Fibroblast of skin of left biceps (primary cell): ENCODE measurements at places on chromosomes 5 and 9.
A peak's percentile ranks its signal among the peaks of the same experiment; 100 is the strongest.

- no peak for DNase-seq
These were observed 191.2 kb downstream of the CDH9 start for GRCh38 chr5:26847041-26847736.

DNA sequence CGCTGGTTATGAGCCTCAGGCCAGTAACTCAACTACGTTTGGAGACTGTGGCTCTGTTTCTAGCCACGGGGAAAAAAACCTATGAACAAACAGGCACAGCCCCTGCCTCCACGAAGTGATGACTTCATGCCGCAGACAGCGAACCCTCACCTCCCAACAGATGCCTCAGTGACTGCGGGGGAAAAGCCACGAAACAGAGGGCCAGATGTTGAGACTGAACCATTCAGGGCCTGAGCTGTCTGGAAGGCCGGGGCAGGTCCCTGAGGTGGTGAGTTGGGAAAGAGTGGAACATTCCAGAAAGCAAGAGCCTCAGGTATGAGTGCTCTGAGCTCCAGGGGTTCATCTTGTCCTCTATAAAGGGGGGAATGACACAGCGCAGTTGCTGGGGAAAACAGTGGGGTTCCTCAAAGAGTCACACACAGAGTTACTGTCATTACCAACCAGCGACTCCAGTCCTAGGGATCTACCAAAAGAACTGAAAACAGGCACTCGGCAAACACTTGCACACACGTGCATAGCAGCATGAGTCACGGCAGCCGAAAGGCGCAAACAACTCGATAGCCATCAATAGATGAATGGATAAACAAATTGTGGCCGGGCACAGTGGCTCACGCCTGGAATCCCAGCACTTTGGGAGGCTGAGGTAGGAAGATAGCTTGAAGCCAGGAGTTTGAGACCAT is 15.3 kb downstream of the PLPP7 start:
- peak; percentile 24 for DNase-seq

GRCh38 chr5:58040044-58040443 is 419.8 kb downstream of the PLK2 start:
- DNase-seq, result no peak

DNA sequence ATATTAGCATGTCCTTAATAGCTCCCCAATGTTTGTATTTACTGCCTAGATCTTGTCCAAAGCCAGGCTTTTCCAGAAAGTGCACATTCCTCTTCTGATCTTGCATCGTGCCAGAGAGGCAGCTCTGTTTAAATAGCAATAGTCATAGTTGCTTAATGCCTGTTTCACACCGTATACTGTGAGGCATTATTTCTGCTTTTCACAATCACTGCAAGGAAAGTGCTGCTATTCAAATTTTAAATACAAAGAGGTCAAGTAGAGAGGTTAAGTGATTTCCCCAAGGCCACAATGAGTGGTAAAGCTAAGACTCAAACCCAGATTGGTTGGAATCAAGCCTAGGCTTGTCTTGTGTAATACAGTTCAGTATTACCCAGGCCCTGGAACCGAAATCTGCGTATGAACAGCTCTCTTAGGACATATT is 153.6 kb downstream of the SNX18 start:
- DNase-seq, result no peak

DNA sequence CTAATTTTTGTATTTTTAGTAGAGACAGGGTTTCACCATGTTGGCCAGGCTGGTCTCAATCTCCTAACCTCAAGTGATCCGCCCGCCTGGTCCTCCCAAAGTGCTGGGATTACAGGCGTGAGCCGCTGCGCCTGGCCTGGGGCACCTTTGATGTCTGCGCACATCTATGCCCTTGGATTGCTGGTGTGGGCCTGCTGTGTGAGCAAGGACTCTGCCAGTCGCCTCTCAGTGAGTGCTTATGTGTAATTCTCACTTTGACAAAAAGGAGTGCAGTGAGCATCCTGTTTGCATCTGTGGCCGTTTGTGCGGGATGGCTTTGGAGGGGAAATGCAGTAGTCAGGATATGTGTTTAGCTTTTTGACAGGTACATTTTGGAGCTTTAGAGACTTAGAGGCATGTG is 9.4 kb downstream of the WDR5 start:
- no peak for DNase-seq

DNA sequence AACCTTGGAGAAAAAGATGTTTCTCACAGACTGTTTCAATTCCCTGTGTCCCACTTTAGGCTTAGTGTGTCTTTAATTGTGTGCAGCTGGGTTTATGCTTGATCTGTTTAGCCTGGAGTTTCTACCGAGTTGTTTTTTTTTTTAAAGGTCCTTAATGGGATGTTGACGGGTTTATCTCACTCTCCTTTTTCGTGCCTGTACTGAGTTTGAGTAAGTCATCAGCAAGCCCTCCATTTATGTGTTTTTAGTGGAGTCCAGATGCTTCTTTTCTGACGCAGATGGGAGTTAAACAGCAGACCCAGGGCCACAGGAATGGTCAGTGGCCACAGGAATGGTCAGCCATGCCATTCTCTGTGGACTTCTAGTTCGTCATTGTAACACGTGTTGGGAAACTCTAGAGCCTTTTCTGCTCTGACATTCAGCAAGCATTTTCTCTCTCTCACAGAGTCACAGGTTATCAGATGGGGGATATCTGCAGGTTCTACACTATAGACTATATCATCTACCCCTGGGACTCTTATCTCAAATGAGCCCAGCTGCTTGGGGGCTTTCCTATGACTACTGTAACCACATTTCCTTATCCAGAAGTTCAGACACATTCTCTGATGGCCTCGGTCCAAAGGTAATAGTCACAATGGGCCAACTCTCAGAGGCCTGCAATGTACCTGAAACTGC is 190.5 kb downstream of the TTLL11 start:
- peak; percentile 91 for DNase-seq

- no peak for DNase-seq
These were observed 21.7 kb downstream of the TRAF1 start for GRCh38 chr9:120904978-120905301.

DNA sequence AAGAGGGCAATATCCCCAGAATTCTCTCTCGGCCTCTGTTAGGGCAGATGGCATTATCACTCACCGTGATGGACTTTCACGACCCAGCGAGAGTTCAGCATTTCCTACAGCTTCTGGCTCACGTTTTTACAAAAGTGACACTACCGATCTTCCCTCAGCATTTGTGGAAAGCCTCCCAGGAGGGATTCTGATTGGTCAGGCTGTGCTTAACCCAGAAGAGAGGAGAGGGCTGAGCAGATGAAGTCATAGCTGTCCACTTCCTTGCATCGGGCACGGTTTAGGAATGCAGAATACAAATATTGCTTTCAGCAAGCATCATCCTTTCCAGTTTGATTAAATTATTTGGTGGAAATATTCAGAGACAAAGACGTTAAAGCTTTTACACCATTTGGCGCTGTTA is 277.4 kb upstream of the MSX2 start:
- no peak for DNase-seq
